ENCODE measurements at places on chromosomes 4 and X.

- no peak for DNase-seq
These were observed 18.9 kb downstream of the ZBTB49 start for GRCh38 chr4:4308800-4309441.

DNA sequence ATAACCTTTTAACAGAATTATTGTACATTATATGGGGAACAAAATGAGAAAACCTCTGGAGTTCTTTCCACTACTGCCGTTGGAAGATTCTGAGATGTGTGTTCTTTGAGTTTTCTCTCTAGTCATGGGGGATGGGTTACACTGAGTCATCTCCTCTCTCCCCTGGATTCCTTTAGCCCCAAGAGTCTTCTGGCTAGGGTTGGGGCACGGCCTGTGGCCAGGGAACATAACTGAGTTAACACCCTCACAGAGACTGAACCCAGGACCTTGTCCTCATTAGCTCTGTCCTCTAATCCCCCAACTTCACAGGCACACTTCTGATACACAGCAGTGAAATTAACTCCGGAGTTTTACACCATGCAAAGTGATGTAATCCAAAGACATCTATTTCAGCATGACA is 142.3 kb upstream of the F9 start:
- no peak for DNase-seq

DNA sequence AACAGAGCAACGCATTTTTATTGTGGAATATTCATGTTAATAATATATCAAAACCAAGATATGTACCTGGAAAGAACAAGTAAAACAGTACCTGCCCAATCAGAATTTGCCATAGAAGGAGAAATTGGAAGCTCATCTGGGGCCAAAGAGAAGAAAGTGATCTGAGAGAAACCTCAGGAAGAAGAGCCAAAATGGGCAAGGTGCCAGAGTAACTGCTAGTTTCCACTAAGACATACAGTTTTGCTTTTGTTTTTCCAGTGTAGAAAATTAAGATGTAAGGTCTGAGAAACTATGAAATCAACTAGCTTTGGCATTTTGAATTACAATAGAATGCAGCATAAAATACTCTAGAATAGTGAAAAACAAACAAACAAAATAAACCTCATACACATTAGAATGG is 2201.2 kb downstream of the ARAP2 start:
- DNase-seq, result no peak

DNA sequence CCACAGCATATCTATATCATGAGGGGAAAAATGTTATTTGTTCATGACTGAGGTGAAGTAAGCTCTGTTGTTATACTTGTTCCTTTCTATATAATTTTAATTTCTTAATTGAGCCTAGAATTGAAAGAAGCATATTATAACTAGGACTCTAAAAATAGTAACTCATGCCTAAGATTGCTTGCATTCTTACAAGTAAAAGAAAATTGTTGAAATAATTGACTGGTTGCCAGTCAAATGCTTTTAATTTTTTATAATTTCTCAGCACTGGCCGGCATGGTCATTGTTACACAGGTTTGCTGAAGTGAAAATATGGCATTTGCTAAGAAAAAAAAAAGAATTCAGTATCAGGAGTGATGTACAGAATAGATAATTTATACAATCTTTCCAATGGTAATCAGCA is 104.8 kb downstream of the GASK1B start:
- DNase-seq, result no peak

- DNase-seq, result no peak
These were observed 75.6 kb upstream of the AGA start for GRCh38 chr4:177517862-177518261.

DNA sequence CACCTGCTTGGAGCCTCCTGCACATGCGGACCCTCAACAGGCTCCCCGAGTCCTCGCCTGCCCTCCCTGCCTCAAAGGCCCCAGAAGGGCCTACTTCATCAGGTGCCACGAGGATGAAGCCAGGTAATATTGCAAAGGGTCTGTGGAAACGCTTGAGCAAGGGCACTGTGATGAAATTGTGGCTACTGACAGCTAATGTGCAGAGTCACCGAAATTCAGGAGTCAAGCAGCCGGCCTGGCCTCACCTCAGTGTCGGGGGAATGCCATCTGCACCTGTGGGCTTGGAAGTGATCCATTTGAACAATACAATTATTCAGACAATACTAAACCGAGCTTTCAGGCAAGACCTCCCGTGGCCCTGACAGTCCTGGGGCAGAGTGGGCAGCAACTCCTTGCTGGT is 3.1 kb upstream of the FGFR3 start:
- no peak for DNase-seq

GRCh38 chrX:117743469-117744251 is 372.9 kb downstream of the KLHL13 start:
- DNase-seq, result no peak

DNA sequence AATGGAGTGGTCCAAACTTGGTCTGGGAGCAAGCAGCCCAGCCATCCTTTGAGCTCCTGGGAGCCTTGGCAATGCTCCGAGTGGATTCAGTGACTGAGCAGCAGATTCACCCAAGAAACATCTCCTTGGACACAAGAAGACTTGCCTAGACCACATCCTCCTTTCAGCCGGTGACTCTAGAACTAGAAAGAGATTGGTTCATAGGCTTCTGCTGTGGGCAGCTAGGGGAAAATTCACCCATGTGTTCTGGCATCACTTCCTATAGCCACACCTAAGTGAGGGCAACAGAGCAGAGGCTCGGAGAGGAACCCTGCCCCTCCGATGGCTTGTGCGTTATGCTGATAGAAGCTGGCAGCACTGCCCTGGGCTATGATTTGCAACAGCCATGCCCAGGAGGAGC is 16.0 kb downstream of the ZNF275 start:
- DNase-seq, result no peak

GRCh38 chr4:8082517-8083055 is 76.0 kb downstream of the ABLIM2 start:
- DNase-seq, result no peak

GRCh38 chrX:7346021-7346420 is 198.1 kb upstream of the PUDP start:
- DNase-seq, result no peak

DNA sequence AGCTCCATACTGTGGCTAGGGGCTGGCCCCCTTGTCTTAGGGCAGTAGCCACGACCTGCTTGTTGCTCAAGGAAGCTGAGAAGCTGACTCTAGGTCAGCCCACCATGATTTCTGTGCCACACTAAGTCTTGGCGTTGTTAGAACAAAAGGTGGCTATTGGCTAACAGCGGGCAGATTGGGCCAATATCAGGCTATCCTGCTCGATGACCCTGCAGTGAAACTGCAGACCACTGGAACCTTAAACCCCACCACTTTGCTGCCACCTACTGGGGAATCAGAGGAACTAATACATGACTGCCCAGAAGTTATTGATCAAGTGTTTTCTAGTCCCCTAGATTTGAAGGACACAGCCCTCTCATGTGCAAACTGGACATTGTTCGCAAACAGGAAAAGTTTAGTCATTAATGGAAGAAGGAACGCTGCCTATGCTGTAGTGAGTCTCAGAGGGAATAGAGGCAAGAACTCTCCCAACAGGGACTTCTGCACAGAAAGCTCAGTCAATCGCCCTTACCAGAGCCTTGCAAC is 17.0 kb upstream of the PAPSS1 start:
- DNase-seq, result peak; percentile 61

DNA sequence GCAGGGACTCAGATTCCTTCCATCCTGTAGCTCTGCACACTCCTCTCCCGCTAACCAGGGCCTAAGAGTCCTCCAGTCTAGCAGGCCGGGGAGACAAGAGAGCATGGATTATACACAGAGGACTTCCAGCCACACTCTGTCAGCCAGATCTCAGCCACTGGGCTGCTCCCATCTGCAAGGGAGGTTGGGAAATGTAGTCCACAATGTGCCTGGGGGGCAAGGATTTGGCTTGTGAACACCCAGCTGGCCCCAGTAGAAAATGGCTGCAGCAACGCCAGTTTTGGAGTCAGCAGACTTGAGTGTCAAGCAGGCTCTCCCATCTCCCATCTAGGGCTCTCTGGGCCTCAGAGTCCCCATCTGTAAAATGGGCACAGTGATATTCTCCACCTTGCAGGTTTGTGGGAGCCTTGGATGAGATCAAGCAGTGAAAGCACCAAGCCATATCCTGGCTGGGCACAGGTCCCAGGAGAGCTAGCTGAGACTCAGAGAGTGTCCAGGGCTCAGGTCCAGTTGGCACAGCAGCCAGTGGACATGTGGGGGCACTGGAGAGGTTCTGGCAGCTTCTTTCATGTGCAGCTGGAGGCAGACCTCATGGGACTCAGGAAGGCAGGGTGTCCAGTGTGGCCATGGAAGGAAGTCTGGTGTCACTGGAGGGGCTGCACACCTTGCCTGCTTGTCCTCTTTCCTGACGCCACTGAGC is 14.6 kb downstream of the PSAPL1 start:
- no peak for DNase-seq

- DNase-seq, result peak; percentile 25
These were observed 9.7 kb upstream of the TMEM165 start for GRCh38 chr4:55386073-55386472.

GRCh38 chr4:89469930-89470375 is 162.4 kb upstream of the GPRIN3 start:
- DNase-seq, result peak; percentile 29

- no peak for DNase-seq
These were observed 72.2 kb downstream of the FAM184B start for GRCh38 chr4:17708992-17709762.

- DNase-seq, result peak; percentile 79
These were observed 3.3 kb downstream of the KLF3 start for GRCh38 chr4:38667085-38667893.

DNA sequence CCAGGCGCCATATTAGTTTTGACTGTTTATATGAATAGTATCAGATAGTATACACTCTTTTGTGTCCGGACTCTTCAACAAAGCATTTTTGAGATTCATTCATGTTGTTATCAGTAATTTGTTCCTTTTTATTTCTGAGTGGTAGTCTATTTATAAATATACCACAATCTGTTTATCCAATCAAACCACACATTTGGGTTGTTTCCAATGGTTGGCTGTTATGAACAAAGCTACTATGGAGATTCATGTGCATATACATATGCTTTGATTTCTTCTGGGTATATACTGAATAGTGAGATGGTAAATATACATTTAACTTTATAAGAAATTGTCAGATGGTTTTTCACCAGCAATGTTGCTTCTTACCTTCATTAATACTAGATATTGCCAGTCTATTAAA is 36.8 kb upstream of the TAPT1 start:
- DNase-seq, result no peak

DNA sequence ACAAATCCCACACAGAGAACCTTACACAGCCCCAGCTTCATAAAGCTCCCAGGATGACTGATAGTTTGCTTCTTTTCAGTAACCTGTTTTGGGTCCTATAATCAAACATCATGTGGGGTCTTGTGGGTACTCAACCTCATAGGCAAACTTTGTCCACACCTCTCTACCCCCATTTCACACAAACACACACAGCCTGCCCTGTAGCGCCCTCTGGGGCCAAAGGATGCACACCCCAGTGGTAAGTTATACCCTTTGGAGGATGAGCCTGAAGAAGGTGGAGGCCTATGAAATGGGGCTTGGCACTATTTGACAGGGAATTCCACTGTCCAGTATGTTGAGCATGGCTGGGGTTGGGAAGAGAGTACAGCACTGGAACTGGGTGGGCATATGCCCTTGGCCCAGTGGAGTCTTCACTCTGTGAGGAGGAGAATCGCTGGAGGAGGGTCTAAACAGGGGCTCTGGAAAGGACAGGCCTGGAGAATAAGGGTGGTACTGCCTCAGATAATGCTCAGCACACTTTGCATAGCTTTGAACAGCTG is 30.5 kb upstream of the COL25A1 start:
- no peak for DNase-seq

GRCh38 chr4:75243570-75243969 is 270.6 kb downstream of the RCHY1 start:
- no peak for DNase-seq

GRCh38 chrX:38220415-38221390 is at the start of gene SRPX:
Gene SRPX (minus strand): TSS chrX:38220871. CDS start chrX:38220792, 79 bp downstream.
- no peak for DNase-seq
